ENCODE measurements at places on chromosomes 4 and X.

- no peak for DNase-seq
Observed at GRCh38 chr4:13413729-13414437, 70.3 kb downstream of the RAB28 start.

DNA sequence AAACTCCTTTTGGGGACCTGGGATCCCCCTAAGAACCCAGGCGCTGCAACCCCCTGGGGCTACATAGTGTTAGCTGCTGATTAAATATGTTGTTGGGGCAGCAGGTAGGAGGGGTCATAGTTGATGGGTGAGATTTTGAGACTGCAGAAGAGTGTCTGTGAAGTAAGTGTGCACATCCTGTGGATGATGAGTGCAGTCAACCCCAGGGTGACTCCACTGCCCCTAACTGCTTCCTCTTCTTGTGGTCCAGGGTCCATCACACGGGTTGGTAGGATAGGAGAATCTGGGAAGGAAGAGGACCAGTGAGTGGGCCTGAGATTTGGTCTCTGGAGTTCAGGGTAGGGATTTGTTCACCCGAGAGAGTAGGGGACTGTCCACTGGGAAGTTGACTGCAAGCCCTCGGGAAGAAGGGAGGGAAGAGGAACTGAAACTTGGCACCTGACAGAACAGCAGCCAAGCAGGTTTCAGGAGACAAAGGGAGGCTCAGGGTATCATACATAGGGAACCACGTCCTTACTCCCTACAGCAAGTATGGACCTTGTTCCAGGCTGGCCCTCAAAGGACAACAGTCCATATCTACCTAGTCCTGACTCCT is 8.5 kb downstream of the DLG3 start:
- peak; percentile 52 for DNase-seq

DNA sequence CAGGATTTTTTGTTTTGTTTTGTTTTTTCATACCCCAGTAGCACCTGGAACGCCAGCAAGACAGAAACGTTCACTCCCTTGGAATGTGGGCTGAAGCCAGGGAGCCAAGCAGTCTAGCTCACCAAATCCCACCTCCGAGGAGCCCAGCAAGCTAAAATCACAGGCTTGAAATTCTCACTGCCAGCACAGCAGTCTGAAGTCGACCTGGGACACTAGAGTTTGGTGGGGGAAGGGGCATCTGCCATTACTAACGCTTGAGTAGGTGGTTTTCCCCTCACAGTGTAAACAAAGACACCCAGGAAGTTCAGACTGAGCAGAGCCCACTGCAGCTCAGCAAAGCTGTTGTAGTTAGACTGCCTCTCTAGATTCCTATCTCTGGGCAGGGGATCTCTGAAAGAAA is 99.6 kb upstream of the FGF16 start:
- DNase-seq = no peak

DNA sequence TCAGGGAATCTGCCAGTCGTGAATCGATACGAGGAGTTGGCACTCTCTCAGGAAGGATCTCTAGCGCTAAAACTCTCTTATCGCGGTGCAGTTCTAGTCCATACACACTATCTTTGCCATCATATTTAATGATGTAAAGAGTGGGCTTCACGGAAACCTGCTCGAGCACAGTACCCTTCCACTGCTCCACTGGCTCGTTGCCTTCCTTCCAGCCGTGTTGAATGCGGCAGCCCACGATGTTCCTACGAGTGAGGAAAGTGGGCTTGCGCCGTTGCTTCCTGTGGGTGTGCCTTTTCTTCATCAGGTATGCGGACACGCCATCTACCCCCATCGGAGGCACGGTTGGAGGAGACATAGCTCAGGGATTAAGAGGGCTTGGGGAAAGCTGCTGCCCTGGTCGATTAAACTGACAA is 661 bp downstream of the SPIN4 start:
- DNase-seq = peak; percentile 75

DNA sequence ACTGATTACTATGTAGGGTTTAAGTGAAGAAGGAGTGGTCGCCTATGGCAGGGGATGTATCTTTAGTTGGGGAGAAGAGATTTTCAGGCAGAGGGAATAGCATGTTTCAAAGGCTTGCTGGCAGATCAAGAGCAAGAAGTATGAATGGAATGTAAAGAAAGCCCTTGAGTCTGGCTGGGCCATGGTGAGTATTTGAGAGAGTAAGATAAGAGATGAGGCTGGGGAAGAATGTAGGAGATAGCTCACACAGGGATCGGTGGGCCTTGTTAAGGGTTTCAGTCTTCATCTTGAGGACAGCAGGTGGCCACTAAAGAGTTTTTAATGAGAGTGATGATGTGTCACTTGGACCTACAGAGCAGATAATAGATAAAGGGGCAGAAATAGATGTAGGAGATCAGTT is 319.1 kb upstream of the RPS6KA3 start:
- DNase-seq = no peak

DNA sequence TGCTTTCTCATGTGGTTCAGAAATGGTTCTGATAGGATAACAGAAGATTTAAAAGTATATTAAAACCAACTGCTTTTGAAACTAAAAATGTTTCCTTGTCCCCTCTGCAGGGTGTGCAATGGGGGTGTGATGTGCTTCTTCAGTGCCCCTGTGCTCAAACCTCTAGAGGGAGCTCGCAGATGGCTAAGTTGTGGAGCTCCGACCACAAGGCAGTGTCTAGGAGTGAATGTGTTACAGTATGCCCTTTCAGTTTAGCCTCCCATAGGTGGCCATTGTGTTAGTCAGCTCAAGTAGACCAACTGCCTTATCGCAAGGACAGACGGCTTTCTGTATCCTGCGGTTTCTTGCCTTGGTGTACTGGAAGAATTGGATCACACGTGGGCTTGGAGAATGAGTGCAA is 130.5 kb downstream of the TENT5D start:
- peak; percentile 70 for DNase-seq

DNA sequence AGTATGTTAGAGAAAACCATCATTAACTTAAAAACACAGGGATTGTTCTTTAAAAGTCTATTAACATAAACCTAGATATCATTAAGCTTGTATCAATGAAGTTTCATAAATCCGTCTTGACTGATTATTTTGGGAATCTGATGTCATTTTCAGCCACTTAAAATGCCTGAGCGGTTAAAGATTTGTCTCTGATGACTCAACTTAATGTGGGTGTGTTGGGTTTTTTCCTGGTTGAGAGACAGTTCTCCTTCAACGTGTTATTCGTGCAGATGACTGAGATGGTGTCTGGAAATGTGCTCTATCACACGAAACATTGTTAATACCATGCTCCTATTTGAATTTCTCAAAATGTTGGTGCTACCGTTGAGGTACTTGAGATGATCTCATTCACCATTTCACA is 227.3 kb upstream of the TENM3 start:
- DNase-seq = no peak

GRCh38 chr4:78756776-78757175 is 19.4 kb upstream of the BMP2K start:
- no peak for DNase-seq

DNA sequence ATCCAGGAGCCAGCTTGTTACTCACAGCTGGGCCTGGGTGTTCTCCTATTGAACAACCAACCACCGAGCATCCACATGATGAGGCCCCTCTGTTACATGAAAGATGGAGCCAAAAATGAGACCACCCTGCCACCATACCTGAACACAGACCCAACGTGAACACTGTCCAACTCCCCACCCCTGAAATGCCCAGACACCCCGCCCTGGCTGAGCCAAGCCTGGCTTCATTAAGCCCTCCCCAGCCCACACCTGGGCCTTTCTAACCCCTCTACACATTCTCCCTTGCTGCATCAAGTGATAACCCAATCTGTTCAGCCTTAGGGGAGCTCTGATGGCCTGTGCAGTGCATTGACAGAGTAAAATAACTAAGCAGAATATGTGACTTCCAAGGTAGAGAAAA is 80.7 kb downstream of the EVC start:
- DNase-seq = no peak

DNA sequence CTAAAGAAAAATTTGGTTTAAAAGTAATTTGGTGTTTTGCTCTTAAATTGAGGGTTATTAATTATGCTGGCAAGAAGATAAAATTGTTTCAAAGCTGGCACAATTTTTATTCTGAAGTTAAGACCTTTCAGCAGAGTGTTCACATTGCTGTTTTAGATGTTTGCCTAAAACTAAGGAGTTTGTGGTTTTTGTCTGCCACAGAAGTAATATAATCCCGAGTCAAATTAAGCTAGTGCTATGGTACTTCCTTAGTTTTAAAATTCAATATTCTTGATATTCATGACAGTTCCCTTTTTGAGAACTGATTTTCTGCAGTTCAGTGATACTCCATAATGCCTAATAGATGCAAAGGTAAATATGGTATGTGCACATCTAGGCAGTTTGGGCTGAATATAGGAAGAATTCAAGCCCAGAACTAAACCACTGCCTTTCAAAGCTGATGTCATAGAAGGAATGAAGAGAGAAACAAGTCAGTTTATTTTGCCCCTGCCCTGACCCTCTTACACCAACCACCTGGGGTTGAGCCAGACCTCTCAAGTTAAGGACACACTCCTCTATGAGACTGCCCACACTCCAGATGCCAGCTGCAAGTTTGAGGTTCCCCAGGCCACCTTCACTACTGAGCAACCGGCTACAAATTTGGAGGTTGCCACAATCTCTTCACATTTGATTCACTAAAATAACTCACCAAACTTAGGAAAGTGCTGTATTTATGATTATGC is 32.1 kb upstream of the VEGFC start:
- no peak for DNase-seq

- DNase-seq = no peak
Observed at GRCh38 chrX:72258174-72258573, 18.9 kb downstream of the RPS4X start.

DNA sequence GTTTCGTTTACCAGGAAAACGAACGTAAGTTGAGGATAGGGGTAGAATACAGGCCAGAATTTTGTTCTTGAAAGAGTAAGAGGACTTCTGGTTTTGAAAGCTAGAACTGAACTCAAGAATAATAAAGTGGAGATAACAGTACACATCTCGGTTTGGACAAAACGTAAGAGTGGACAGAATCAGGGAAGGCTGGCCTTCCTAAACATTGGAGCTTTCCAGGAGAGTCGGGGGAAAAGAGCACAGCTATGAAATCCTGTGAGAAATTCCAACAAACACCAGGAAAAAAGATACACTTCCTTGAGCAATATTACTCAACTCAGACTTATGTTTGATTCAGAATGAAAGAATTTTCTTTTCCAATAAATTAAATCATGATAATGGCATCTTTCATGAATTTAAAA is 1.2 kb downstream of the CTSO start:
- no peak for DNase-seq

GRCh38 chr4:108345862-108346817 is 177.4 kb upstream of the LEF1 start:
- DNase-seq = no peak

DNA sequence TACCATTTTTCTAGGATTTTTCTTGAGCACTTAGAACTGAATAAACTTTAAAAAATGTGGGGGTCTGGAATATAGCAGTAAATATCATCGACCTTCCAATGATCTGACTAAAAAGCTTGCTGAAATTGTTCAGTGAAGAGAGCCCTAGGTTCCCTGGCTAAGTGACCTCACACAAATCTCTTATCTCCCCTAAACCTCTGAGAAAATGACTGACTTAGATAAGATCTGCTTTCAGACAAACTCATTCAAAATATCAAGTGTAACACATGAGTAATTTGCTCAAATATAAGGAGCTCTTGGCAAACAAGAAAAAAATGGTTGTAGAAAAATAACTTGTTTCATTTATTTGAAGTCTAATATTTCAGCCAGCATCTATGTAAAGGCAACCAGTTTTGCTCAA is 441.7 kb upstream of the SLIT2 start:
- no peak for DNase-seq

Data from Karpas-422 (cell line).